AG08395 (cell line): ENCODE measurements at places on chromosomes 1 and 21.

GRCh38 chr1:54275349-54275748 lies 75.4 kb downstream of the MRPL37 start:
- peak; percentile 84 for DNase-seq

DNA sequence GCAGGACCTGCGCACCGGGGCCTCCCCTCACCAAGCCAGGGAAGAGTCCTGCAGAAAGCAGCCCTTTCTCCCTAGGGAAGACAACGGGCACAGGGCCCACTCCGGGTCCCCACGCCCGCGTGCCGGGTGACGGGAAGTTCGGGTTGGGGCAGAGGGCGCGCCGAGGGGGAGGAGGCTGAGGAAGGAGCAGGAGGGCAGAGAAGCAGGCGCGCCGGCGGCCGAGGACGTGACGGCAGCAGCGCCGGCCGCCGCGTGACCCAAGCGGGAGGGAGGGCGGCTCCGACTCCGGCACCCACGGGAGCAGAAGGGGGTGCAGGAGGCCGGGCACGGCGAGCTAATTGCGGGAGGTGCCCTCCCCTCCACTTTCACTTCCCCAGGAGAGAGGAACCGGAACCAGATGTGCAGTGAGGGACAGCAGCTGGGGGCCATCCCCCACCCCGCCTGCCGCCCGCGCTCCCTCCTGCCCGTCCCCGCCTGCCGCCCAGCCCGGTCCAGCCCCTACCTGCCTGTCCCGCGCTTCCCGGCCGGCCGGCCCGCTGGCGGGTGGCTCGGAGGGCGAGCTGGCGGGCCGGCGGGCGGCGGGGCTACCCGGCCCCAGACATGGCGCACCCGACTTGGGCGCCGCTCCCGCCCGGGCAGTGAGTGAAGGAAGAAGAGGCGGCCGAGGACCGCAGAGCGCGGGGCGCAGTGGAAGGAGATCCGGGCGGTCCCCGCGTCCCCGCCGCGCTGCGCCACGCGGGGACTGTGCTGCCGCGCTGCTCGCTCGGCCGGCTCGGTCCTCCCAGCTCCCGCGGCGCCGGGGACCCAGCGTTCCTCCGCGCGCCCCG lies 510 bp downstream of the DENND4B start:
- DNase-seq = peak; percentile 77

DNA sequence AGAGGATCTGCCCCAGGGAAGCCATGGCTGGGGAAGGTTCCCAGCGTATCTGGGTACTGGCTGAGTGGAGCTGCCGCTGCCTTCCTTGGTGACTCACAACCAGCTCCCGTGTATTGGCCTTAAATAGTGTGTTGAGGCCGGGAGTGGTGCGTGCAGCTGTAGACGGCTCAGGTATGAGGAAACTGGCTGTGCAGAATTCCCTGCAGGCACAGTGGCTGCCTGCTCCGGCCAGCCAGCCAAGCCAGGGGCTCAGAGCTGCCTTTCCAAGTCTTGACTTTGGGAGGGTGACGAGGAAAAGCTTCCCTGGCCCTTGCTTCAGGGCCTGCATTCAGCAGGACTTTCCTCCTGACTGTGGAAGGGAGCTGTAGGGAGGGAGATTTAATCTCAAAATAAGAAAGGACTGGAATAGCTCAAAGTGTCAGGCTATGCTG lies at the start of gene VTCN1:
TSS of gene VTCN1 (minus strand) at position 97 of the 431 bp plus-strand sequence. CDS start at position 25, 72 bp downstream.
- no peak for DNase-seq

GRCh38 chr21:45892916-45893739 lies 88.4 kb upstream of the COL6A1 start:
- DNase-seq = no peak

- DNase-seq = no peak
Measured at GRCh38 chr1:41467673-41468072, 16.8 kb downstream of the EDN2 start.

GRCh38 chr1:38424677-38425076 lies 378.1 kb upstream of the POU3F1 start:
- no peak for DNase-seq

DNA sequence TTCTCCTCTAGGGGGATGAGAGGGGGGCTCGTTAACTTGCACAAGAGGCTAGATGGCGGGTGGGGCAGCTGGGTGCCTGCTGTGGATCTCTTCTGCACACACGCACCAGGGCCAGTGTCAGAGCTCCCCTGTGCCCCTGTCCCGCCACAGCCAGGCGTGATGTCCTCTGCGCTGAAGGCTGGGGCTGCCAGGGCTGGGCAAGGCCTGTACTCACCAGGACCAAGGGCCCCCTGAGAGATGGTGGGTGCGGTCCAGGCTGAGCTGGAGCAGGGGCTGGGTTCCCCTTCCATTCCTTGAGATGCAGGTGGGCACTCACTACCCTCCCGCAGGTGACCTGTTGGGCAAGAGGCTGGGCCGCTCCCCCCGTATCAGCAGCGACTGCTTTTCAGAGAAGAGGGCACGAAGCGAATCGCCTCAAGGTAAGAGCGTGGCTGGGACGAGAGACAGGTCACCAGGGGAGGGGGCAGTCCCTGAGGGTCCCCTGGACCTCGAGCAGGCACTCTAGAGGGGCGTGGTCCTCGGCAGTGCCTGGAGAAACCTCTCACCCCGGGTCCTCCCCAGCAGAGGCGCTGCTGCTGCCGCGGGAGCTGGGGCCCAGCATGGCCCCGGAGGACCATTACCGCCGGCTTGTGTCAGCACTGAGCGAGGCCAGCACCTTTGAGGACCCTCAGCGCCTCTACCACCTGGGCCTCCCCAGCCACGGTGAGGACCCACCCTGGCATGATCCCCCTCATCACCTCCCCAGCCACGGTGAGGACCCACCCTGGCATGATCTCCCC lies 15.2 kb downstream of the SAMD11 start:
- DNase-seq = no peak

DNA sequence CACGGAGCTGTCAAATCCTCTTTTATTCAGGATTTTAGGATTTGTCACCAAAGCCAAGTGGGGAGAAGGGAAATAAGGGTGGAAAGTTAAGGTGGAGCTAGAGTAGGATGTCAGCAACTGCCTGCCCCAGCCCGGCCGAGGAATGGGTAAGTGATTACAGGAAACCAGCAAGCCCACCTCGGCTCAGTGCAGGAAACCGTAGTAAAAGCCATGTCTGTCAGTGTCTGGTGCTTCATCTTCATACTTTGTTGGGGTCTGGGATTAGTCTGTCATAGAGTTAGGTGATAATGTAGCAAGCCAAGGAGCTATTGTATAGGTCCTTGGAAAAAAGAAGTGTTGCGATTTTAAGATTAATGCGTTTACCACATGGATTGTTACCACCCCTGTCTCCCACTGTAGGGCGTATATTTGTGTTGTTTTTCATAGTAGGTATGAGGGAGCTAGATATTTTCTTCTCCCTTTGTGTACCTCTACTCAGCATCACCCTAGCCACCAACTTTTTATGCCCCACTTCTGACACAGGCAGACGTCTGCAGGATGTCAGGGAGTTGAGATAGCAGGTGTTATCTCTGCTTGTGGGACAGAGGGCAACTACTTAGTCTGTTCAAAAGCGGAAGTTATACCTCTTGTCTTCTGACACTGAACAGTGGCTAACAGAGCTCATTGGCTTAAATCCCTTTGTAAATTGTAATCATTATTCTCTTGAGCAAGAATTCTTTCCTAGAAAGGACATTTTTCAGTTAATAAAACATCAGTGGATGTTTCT lies 253.7 kb downstream of the HHAT start:
- no peak for DNase-seq
